ENCODE measurements at places on chromosomes 4 and X. TPM values are rescaled to one million over a fixed set of nuclear protein-coding genes. Genes with fewer than 3 reads are reported as not detected.
A peak's percentile ranks its signal among the peaks of the same experiment; 100 is the strongest.

- DNase-seq: no peak
Measured at GRCh38 chr4:116386856-116387255, 698.5 kb downstream of the TRAM1L1 start.

- DNase-seq: no peak
Measured at GRCh38 chr4:162352580-162353107, 188.8 kb upstream of the FSTL5 start.

The CABS1 gene
- total RNA-seq: not detected

DNA sequence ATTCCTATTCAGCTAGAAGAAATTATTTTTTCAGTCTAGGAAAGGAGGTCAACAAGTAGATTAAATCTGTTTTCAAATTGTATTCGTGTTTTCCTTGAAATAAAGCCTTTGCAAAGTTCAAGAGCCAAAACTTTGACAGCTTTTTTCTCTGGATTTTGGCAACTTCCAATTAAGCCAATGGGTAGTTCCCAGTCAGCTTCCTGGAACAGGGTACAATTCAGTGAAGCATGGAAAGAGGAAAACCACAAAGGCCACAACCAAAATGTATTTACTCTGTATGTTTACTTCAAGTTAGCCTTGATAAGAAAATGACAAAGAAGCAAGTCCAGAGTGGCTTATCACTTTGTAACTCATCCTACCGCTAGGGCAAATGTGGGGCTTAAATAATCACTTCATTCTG lies 188.6 kb downstream of the COMMD8 start:
- DNase-seq: no peak

- no peak for DNase-seq
Measured at GRCh38 chr4:52951016-52951415, 88.9 kb downstream of the RASL11B start.

- DNase-seq: no peak
Measured at GRCh38 chrX:69305333-69306062, 140.2 kb upstream of the PJA1 start.

The PPARGC1A gene
- total RNA-seq: 28.9 TPM

- DNase-seq: no peak
Measured at GRCh38 chr4:74031576-74031975, 6.9 kb downstream of the CXCL3 start.

DNA sequence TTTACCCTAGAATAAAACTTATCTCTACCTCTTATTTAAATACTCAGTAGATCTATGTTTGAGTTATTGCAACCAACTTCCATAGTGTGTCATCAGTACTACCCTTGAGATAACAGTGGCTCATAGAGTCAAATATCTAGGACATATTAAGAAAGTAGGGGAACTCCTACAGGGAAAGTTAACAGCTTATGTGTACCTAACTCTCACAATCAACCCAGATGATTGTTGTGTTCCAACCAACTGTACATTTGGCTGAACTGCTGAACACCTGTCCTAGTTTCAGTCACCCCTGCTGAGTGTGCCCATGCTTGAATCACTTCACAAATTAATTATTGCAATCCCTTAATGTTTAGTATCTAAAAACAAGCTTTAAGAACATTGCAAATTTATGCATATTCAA lies 244.2 kb upstream of the GRID2 start:
- no peak for DNase-seq

The RS1 gene
- total RNA-seq: not detected

GRCh38 chrX:150768132-150768485 lies 74.9 kb downstream of the MTMR1 start:
- DNase-seq: no peak

The ITM2A gene
- total RNA-seq: 28.1 TPM

The HSD17B10 gene
- total RNA-seq: 71.5 TPM

DNA sequence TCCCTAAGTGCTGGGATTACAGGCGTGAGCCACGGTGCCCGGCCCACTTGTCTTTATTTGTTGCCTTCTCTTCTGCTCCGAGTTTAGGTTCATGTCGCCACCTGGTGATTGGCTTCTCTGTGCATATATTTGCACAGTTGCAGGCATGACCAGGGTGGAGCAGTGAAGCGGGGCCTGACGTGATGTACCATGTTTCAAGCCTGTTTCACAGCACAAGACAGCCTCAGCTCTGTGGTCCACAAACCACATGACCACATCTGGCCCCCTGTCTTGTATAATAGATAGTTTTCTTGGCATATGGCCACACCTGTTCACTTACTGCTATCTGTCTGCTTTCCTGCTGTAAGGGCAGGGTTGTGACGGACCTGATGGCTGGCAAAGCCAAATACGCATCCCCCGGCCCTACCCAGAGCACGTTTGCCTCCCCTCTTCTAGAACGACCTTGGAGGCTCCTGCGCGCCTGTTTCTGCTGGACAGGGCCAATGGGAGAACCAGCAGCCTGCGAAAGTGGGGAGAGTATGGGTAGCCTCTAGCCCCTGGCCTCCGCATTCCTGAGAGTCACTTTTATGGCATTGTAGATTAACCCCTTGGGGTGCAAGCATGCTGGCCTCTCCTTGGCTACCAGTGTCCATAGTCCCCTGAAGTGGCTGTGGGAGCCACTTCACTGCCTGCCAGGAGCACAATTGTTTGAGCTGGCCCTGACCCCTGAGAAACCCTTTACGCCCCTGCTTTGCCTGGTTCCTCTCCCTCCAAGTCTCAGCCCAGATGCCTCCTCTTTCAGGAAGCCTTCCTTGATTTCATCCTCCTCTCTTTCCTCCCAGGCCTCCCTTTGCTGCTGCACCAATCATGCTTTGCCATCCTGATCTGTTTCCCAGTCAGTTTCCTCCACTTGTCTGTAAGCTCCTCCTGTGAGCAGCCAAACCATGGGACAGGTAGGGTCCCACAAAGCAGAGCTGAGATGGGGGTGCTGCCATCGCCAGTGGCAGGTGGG lies 6.0 kb upstream of the SH3TC1 start:
- peak; percentile 73 for DNase-seq

DNA sequence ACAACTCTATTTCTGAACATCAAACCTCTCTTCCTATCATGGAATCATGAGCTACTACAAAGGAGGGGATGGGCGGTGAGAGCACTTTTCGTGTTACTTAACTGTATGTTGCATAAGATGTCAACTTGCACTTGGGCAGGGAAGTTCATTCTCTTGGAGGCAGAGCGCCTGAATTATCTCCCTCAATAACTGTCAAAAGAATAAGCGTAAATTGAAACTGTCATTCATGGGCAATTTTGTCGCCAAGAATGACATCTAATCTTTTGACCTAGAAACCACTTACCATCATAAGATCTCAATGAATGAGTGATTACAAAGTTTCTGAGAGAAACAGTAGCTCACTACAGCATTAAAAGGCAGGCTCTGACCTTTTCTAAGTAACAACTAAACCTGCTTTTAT lies 23.5 kb upstream of the USP26 start:
- no peak for DNase-seq

Measured in mucosa of gallbladder (tissue), 1 donor.